ENCODE measurements at places on chromosomes 11 and 22.

- DNase-seq, result no peak
Measured at GRCh38 chr11:66546368-66546965, at the start of gene ACTN3. Gene ACTN3, plus strand, starts transcription at chr11:66546903. Its CDS starts 35 bp downstream, at chr11:66546938.

DNA sequence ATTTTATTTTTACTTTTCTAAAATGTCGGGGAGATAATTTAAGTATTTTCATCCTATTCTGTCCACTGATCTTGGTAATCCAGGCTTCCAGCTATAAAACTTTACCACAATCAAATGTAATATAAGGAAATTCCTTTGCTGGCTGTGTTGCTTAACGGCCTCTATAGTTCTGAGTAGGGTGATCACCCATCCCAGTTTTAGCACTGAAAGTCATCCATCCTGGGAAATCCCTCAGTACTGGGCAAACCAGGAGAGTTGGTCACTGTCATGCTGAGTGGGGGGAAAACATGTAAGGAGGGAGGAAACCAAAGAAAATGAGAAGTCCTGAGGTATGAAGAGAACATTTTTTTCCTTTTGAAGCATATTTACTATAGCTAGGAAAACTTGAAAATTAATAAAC lies 12.8 kb upstream of the BACE1-AS start:
- no peak for DNase-seq

- DNase-seq, result no peak
Measured at GRCh38 chr11:105899772-105900171, 122.3 kb downstream of the MSANTD4 start.

GRCh38 chr22:31584804-31585160 lies 77.2 kb downstream of the PISD start:
- DNase-seq, result no peak

DNA sequence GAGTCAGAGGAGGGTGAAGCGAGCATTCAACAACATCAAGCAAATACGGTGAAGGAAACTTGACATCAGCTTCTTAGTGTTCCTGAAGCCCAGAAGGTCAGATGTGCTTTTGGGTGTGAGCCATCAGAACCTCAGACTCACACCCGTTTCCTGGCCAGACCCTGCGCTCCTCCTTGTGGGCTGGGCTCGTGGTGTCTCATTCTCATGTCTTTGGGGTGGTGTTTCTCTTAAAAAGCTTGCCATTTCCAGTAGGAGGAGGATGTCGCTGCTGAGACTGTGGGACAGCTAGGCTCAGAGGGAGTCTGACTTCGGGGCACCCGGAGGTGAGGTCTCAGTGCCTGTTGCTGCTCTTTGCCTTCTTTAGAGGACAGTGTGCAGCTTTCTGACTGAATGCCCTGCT lies 24.2 kb downstream of the PPFIBP2 start:
- DNase-seq, result no peak

DNA sequence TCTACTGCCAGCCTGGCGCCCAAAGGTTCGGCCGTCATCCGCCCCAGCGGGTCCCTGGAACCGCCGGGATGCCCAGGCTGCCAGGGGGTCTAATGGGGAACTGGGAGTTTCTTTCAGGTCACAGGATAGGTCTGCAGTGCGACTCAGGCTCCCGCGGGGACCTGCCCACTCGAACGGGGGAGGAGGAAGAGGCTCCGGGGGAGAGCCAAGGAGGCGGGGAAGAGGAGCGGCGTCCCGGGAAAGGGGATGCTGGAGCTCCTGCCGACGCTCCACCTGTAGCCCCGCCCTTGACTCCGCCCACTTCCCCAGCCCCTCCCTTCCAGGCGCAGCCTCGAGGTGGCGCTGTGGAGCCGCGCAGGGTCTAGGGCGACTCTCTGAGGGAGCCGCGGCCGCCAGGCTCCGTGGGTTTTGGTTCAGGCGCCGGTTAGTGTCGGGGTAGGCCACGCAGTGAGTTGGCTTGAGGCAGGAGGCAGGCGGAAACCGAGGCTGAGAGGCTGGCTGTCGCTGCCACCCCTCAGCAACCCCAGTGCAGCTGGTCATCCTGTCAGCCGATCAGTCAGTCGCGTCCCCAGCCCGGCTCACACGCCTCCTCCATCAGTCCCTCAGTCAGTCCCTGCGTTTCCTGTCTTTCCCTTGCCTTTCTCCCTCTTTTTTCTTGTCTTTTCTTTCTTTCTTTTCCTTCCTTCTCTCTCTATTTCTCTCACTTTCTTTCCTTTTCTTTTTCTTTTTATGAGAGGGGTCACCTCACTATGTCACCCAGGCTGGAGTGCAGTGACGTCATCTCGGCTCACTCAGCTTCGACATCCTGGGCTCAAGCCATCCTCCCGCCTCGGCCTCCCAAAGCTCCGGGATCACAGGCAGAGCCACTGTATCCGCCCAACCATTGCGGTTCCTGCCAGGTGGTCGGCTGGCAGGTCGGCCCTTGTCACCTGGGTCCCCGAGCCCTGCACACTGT lies 26.4 kb downstream of the YWHAH start:
- DNase-seq, result peak; percentile 87

DNA sequence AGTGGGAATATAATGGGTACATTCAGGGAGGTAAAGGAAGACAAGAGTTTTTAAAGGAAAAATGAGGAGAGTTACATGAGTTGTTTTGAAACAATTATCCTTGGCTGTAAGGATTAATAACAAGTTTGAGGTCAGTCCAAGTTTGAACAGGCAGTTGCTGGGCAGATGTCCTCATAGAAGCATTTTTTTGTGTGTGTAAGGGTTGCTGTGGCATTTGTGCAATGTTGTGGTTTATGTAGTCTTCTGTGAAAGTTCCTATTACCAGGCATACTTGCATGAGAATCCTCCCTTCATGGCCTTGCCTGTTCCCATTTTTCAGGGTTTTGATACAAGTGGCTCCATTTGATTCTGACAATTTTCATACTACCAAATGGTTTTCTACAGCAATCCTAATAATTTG lies 400.2 kb downstream of the KCNA4 start:
- no peak for DNase-seq

DNA sequence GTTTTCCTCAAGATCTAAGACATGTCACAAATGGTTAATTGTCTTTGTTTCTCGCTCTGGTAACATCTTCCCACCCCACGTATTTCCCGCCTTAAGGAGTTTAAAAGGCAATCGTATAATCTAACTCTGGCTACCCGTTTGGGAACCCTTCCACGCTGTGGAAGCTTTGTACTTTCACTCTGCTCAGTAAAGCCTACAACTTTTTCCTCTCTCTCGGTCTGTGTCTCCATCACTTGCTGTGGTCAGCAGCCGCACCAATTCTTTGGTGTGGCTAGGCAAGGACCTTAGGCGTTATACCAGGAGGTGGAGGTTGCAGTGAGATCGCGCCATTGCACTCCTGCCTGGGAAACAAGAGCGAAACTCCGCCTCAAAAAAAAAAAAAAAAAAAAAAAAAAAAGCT lies 1430.1 kb downstream of the LRRC4C start:
- no peak for DNase-seq

GRCh38 chr11:118914178-118914918 lies 11.4 kb downstream of the BCL9L start:
- peak; percentile 54 for DNase-seq

DNA sequence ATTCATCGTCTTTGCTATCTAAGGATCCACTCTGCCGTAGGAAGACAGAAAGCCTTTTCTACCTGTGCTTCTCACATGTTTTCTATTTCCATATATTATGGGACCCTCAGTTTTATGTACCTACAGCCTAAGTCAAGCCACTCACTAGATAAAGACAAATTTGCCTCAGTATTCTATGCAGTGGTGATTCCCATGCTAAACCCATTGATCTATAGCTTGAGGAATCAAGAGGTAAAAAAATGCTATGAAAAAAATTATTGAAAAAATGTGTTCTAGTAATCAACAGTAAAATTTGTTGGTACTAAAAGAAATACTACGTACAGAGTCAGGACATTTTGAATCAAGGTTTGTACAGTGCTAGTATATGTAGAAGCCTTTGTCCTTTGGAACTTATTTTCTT lies 18.1 kb upstream of the OR5AL1 start:
- no peak for DNase-seq

DNA sequence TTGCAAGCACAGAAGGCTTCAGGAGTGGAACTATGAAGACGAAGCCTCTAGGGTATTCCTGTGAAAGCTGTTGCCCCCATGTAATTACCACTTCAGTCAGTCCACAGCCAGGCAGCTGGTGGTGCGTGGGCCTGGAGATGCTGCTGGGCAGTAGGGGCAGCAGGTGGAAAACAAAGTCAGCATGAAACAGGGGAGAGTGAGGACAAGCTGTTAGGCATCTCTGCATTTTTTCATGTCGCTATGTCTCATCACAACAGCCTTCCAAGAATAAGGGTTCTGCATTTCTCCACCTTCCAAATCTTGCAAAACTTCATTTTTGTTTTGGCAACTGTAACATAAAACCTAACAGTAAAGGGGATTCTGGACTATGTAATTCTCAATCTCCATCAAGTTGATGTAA lies 757.5 kb downstream of the NELL1 start:
- DNase-seq, result no peak

GRCh38 chr22:49046546-49047361 lies 780.9 kb downstream of the BRD1 start:
- peak; percentile 45 for DNase-seq

GRCh38 chr11:112016088-112016764 lies 9.0 kb upstream of the DLAT start:
- DNase-seq, result no peak

DNA sequence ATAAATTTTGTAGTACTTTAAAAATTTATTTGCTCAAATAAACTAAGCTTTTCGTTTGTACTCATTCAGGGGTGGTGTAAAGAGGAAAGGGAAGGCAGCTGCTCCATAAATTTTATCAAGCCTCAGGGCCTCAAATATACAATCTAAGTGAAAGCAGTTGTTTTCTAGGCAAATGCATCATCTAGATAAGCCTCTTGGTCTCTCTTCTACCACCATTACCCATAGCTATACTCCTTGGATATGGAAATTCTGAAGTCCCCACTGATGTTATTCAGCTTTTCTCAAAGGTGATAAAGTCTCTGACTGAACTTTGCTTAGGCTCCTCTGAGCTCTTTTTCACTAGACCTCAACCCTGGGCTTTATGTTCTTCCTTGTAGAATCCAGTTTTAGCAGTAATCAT lies 1313.1 kb downstream of the JRKL start:
- no peak for DNase-seq

DNA sequence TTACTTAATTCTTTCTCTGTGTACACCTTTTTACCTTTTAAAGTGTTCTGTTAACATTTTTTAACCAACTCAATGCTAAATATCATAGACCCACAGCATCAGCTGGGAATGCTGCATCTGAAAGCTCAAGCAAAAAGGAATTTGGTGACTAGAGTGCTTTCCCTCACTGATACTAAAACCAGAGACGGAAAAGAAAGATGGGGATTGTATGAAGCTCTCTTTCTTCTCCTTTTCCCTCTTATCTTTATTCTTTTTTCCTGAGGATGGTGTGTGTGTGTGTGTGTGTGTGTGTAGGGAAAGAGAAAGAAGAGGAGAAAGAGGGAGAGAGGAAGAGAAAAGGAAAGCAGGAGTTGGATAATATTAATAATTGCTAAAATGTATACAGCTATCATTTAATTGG lies 4.1 kb upstream of the SIK2 start:
- DNase-seq, result no peak

DNA sequence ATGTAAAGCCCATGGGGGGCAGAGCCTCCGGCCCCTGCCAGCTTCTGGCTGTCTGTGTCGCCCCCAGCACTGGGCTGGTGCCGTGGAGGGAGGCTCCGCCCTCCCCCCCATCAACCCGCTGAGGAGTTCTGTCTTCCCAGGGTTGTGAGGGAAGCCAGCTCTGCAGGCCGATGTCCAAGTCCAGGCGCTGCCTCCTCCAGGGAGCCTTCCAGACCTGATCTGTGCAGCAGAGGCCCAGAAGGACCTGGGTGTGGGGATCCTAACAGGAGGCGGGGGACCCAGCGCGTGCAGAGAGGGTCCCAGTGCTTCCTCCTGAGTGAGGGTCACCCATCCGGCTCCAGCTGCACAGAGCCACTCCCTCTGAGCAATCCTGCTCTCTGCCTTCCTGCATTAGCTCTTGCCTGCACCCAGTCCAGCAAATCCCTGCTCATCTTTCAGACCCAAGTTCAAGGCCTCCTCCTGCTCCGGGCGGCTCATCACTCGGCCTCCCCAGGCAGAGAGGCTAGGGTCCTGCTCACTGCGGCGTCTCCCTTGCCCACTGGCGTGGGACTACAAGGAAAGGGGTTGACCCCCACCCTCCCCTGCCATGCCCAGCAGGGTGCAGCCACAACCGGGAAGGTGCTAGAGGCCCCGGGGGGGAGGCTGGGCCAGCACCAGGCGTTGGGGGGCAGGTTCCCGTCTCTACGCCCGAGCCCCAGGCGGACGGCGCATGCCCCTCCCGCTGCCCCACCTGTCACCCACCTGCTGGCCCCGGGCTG lies 16.4 kb downstream of the PRR33 start:
- peak; percentile 35 for DNase-seq

DNA sequence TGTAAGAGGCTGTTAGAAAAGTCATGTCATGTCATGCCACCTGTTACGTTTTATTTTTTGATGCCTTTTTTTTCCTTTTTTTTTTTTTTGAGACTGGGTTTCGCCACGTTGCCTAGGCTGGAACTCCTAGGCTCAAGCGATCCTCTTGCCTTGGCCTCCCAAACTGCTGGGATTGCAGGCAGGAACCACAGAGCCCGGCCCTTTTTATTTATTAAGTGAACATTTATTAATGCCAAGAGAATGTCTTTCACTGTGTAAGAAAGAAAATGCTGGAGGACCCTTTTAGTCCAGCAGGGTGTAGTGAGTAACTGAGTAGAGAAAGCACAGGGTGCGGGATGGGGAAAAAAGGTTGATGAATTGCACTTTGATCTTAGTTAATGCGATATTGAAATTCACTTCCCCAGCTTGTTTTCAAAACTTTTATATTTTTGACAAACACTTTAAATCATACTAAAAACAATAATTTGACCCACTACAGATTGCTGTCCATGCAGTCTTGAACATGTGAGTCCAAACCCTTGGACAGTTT lies 2.3 kb upstream of the XBP1 start:
- no peak for DNase-seq

DNA sequence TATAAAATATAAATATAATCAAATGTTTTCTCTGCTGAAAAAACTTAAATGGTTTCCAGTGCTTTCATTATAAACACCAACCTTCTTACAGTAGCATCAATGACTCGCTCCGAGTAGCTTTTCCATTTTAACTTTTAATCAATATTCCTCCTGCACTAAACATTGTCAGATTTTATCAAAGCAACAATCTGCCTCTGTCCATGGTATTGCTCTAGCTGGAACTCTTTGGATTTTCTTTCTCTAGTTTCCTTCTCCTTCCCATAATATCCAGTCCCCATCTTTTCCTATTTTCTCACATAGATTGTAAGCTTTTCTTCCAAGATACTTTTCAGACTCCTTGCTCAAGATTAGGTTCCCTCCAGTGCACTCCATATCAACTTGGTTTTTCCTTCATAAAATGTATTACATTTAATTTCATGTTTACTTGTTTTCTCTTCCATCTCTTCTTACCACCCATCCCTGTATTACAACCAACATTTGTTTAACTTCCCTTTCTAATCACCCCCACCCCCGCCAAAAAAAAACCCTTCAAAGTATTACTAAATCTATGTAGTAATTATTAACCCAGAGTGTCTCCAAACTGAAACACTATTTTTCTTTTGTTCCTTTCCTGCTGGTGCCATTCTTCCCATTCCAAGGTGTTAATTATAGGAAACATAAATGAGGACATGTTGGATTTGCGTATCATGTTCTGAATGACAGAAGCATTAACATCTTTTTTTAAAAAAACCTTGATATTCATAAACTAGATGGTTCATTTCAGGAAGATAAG lies 716.5 kb downstream of the NELL1 start:
- no peak for DNase-seq

- DNase-seq, result peak; percentile 17
Measured at GRCh38 chr11:69007975-69008381, 5.1 kb downstream of the MRGPRF start.
